ENCODE measurements at places on chromosomes 7 and 10. TPM values are rescaled to one million over a fixed set of nuclear protein-coding genes. Genes with fewer than 3 reads are reported as not detected.

Gene GFRA1
- total RNA-seq, result not detected

Gene ARHGAP22
- total RNA-seq, result 0.79 TPM

Gene NEURL1
- total RNA-seq, result 0.52 TPM

GRCh38 chr10:67609996-67610793 is 85.8 kb downstream of the CTNNA3 start:
- no peak for DNase-seq

DNA sequence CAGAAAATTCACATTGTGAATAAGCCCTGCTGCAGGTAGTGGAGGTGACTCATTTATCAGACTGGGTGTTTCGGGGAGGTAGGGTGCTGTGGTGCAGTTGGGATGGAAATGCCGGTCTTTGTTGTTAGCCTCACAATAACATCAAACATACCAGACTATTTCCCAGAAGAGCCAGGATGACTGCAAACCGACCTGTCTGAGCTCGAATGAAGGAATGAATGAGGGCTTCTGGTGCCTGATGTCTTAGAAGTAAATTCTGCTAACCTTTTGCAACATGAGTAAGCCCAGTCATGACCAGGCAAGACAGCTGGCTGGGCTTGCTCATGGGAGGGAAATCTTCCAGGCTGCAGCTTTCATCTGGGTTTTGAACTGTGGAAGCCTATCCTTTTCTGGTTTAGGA is 2.4 kb upstream of the VDAC2 start:
- DNase-seq, result no peak

DNA sequence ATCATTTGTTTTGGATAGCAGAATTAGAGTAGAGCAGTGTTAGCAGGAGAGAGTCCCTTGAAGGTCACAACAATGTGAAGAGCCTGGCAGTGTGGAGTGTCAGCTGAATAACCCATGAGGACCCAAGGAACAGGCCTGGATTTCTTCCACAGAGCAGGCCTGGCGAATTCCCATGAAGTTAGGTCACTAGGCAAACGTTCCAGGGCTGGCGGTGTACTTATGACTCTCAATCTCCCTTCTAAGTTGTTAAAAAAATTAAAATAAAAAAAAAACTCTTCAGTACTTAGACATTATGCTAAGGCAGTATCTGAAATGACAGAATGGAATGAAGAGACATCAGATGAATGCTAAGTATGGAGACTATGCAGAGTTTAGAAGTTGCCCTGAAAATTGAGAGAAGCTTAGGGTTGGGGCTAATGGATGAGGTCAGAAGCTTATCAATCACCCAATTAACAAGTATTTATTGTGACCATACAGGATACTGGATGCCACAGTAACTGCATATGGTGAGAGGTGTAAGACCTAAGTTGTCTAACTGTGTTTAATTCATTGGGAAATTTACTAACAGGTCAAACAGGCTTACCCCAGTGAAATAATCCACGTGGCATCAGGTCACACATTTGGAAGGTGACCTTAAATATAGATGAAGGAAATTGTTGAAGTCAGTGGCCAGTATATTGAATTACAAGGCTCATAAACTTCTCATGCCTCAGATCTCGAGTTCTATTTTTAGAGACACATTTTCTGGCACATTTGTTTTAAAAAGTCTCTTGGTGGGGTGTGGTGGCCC is 126.2 kb upstream of the NRP1 start:
- DNase-seq, result no peak

- DNase-seq, result no peak
Measured at GRCh38 chr7:50166997-50167965, 74.2 kb upstream of the ZPBP start.

Gene MYL7
- not detected for total RNA-seq

Gene ABCB1
- total RNA-seq, result not detected

Gene FAM171A1
- total RNA-seq, result 46.5 TPM

DNA sequence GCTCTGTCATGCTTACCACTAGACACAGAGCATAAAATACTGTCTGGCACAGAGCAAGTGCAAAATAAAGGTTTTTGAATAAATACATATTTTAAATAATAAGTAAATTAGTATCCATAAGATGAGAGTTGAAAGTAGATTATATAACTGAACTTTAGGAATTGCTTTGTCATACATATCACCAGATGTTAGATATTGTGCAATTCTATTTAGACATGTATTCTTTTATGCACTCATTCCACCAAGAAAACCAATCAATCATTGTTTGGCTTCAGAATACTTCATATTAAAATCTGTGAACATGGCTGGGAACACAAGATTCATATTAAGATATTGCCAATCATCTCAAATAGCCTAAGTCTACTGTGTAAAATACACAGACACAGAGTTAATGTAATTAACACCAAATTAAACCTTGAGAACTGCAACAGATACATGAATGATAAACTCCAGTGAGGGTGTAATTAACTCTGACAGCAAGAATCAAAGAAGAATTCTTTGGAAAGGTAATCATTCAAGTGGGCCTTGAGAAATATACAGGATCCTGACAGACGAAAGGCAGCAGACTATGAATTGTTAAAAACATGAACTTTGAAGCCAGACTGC is 201.0 kb upstream of the PTN start:
- DNase-seq, result no peak

Gene HK1
- total RNA-seq, result 106 TPM

GRCh38 chr10:80165173-80165572 is 32.6 kb downstream of the PLAC9 start:
- DNase-seq, result no peak

Gene CYP3A4
- total RNA-seq, result not detected

DNA sequence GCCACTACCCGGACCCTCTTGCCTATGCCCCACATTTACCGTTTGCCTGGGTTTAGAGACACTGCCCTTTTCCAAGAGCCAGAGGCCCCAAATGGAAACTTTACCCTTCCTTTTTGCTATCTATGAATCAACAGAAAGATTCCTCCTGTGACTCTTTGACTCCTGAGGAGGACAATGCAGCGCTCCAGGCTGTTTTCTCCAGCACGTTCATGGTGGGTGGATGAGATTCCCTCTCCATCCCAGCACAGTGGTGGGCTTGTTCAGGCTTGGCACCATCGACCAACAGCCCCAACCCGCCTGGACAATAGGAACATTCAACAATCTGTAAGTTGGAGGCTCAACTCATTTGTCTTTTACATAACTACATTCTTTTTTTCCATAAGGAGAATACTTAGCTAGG is 55.9 kb downstream of the DLD start:
- no peak for DNase-seq

- DNase-seq, result no peak
Measured at GRCh38 chr7:52944921-52945320, 90.5 kb upstream of the POM121L12 start.

Gene GPC2
- total RNA-seq, result 23.3 TPM

- DNase-seq, result no peak
Measured at GRCh38 chr10:80444124-80444523, 10.0 kb upstream of the TSPAN14 start.

- no peak for DNase-seq
Measured at GRCh38 chr7:70566671-70567070, 565.3 kb upstream of the GALNT17 start.

GRCh38 chr10:96263176-96263575 is 8.2 kb downstream of the BLNK start:
- DNase-seq, result no peak

DNA sequence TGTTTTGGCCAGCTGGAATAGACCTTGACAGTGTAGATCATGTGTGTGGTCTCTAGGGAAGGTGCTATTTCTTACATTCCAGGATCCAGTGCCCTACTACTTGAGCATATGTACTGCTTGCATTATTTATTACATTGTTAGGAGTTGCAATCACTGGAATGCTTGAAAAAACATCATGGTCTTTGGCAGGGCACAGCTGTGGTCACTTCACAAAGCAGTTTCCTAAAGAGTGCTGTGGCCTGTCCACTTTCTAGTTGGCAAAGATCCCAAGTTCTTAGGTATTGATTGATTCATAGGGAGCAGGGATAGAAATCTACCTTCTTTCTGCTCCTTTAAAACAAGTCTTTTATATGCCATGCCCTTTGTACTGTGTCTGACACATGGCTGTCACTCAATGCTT is 4.6 kb downstream of the C7orf25 start:
- no peak for DNase-seq

GRCh38 chr10:3045471-3046209 is 21.7 kb upstream of the PFKP start:
- no peak for DNase-seq

Gene STEAP2
- total RNA-seq, result 134 TPM

DNA sequence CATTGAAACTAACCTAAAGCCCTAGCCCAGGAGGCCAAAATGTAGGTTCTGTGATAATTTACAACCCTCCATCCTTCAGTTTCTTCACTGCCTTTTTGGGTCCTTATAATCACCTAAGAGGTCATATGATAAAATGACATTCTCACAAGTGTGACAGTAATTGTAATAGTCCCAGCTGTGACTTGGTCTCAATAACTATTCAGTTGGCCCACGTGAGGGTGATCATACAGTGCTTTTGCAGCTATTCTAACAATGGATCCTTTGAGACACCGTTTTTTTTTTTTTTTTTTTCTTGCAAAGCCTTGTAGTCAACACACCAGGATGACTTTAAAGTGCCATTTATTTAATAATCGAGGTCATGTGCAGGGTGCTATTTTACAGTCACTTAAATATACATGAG is 760.0 kb downstream of the PHTF2 start:
- DNase-seq, result no peak

DNA sequence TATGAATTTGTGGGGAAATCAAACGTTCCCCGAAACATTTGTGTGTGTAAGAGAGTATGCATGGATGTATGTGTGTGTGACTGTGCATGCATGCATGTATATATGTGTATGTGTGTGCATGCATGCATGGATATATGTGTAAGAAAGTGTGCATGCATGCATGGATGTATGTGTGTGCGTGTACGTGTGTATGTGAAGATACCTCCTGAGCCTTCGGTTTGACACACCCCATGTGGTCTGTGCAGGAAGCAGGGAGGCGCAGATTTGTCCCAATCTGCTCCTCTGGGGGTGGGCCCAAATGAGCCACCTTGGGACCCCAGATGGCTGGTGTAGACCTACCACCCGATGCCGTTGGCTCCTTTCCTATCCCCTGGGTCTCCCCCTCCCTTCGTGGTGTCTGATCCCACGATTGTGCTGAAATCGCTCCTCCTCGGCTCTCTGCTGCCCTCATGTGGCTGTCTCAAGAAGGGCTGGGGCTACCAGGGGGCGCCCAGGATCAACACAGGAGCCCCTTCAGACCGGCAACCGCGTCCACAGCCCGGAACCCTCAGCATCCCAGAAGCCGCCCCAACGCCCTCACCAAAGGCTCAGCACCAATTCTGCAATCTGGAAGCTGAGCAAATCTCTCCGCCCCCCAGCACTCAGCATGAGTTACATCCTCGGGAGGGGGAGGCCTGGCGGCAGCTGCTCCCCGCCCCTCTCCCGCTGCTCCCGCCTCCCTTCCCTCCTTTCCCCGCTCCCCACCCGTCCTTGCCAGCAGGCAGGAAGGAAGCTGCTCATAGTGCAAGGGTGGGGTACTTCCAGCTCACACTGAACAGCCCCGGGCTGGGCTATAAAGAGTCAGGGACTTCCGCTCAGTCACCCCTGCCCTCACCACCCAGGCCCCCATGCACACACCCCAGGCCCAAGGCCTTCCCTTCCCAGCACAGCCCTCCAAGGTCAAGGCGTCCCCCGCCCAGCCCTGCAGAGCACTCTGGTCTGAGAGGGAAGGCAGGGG is 2.3 kb upstream of the NOS3 start:
- DNase-seq, result peak; percentile 81

Gene PAX2
- not detected for total RNA-seq

GRCh38 chr10:95403700-95404461 is 113.1 kb upstream of the PDLIM1 start:
- no peak for DNase-seq

- DNase-seq, result no peak
Measured at GRCh38 chr10:124047427-124048152, 45.8 kb downstream of the CHST15 start.

Gene SFMBT2
- 11.8 TPM for total RNA-seq

Gene PNLIPRP3
- total RNA-seq, result not detected

- DNase-seq, result no peak
Measured at GRCh38 chr10:94626476-94626875, 57.1 kb upstream of the CYP2C18 start.

DNA sequence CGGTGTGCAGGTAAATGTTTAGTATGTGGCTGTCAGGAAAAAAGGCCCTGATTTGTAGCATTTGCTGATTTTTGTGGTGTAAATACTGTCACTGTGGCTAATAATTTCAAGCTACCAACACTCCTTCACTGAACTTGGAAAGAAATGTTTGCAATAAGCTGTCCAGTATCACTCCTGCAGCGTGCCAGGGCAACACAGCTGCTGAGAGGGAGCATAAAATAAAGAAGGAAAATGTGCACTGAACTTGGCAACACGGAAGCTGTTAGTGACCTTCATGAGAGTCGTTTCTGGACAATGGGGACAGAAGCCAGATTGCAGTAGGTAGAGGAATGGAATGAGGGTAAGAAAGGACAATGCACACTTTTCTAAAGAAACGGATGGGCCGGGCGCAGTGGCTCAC is 37.9 kb upstream of the FHIP2A start:
- no peak for DNase-seq

GRCh38 chr7:21912305-21912704 is 33.4 kb downstream of the CDCA7L start:
- DNase-seq, result peak; percentile 53

Gene AASS
- 38.8 TPM for total RNA-seq

DNA sequence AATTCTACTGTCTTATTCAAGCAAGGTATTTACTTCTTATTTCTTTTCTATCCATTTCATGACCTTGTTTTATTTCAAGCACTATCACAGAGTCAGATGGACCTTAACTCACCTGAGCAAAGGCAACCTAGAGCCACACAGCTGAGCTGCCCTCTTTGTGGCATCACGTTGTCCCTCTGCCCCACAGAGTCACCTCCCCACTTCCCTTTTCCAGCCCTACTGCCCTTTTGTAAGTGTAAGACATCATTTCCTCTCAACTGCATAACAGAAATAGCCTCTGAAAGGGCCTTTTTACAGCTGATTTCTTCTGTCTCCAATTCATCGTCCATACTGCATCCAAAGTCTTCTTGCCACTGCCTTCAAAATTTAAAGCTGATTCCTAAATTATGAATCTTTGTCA is 946.0 kb downstream of the NRG3 start:
- no peak for DNase-seq

DNA sequence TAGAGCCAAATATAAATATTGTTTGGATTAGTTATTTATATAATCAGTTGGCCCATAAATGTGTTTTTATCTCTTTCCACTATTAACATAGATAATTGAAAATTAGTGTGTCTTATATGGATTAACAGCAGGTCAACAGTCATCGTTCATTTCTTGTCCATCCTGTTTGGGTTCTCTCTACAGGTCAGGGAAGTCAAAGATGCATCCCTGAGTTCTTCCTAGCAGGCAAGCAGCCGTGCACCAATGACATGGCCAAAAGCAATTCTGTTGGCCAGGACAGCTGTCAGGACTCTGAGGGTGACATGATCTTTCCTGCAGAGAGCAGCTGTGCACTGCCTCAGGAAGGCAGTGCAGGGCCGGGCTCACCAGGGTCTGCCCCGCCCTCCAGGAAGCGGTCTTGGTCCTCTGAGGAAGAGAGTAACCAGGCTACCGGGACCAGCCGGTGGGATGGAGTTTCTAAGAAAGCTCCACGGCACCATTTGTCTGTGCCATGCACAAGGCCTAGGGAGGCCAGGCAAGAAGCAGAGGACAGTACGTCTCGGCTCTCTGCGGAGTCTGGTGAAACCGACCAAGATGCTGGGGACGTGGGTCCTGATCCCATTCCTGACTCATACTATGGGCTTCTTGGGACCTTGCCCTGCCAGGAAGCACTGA is 15.9 kb downstream of the FBH1 start:
- DNase-seq, result no peak

Gene NUP205
- total RNA-seq, result 148 TPM

Gene EBLN1
- total RNA-seq, result not detected

Gene CCDC186
- total RNA-seq, result 11.5 TPM

Gene CRHR2
- total RNA-seq, result not detected

GRCh38 chr7:46034056-46034768 is 113.1 kb upstream of the IGFBP3 start:
- DNase-seq, result no peak

All from A673 (cell line).